ENCODE measurements at places on chromosomes 4 and X. TPM values are rescaled to one million over a fixed set of nuclear protein-coding genes. Genes with fewer than 3 reads are reported as not detected.

Gene CLCN3
- total RNA-seq: 16.7 TPM

Gene CAMK2D
- 12.6 TPM for total RNA-seq

Gene RP2
- 11.4 TPM for total RNA-seq

Gene PPP1R2C
- not detected for total RNA-seq

Gene EVC2
- 1.8 TPM for total RNA-seq

Gene RHOXF2B
- total RNA-seq: not detected

Gene ANOS1
- total RNA-seq: 0.20 TPM

Gene MORF4L2
- 476 TPM for total RNA-seq

Gene PTPN13
- 4.0 TPM for total RNA-seq

Gene CFAP47
- not detected for total RNA-seq

Gene SUPT20HL1
- not detected for total RNA-seq

All from A549 treated with Mapracorat at 1 μM for 4 hours (cell line).